ENCODE measurements at places on chromosomes 2 and 18. TPM values are rescaled to one million over a fixed set of nuclear protein-coding genes. Genes with fewer than 3 reads are reported as not detected.

Gene DYTN
- total RNA-seq = not detected

Gene PRSS56
- total RNA-seq = not detected

Gene ELOA2
- not detected for total RNA-seq

- DNase-seq = peak; percentile 11
Measured at GRCh38 chr2:190482451-190482850, 52.1 kb downstream of the NEMP2 start.

All from fibroblast of villous mesenchyme (primary cell).